Posterior cingulate gyrus (tissue), 11 donors: ENCODE measurements at places on chromosomes 2 and 18.
A peak's percentile ranks its signal among the peaks of the same experiment; 100 is the strongest.

DNA sequence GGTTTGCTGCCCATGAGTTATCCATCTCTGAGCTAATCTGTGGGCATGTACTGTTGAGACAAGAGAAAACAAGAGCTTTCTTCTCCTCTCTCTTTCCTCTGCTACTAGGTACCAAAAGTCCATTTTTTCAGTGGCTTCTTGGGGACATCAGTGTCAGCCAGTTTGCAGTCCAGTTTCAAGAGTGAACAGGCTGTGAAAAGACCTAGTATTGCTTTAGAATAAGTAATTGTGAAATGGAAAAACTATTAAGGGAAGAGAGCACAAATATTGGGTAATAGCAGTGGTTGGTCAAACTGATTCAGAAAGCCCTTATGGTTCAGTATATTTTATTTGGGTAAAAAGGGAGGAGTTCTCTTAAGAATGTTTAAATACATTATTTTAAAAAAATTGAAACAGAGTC, 33.0 kb upstream of the MEP1B start:
- no peak for DNase-seq

GRCh38 chr2:73386894-73387636, 1.4 kb downstream of the ALMS1 start:
- no peak for DNase-seq

GRCh38 chr2:55500025-55500424, 19.5 kb upstream of the CFAP36 start:
- DNase-seq, result no peak

GRCh38 chr18:5518899-5519371, 24.9 kb downstream of the EPB41L3 start:
- peak; percentile 67 for DNase-seq

DNA sequence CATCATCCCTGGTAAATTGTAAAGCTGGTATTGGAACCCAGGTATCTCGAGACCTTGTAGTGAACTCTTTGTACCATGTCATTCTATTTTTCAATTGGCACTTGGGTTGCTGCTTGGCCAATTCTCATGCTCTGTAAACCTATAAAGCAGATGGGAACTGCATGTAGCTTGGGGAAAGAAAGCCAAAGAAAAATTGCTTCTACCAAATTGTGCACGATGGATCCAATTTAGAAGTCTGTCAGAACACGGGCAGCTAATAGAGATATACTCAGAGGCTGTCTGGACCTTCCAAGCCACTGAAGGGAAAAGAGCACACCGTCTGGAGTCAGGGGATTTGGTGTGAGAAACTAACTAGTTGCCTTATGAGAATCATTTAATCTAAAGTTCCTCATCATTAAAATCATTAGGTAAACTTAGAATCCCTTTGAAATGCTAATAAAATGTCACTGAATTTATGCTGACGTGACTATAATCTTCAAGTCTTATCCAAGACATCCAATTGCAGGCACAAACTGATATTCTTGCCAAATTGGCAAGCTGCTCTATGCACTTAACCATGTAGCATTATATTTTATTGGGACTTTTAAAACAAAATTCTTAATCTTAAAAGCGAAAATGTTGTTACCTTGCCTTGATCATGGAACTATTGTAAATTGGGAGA, 206.8 kb downstream of the DCC start:
- no peak for DNase-seq
